Stimulated activated CD8-positive, alpha-beta memory T cell treated with anti-CD3 and anti-CD28 coated beads, Interleukin-4, amount 100 ng/mL, for 24 hours (primary cell): ENCODE measurements at places on chromosomes 1 and 21.

- no peak for DNase-seq
These were observed 130.2 kb upstream of the ATP1B1 start for GRCh38 chr1:168976267-168976666.

DNA sequence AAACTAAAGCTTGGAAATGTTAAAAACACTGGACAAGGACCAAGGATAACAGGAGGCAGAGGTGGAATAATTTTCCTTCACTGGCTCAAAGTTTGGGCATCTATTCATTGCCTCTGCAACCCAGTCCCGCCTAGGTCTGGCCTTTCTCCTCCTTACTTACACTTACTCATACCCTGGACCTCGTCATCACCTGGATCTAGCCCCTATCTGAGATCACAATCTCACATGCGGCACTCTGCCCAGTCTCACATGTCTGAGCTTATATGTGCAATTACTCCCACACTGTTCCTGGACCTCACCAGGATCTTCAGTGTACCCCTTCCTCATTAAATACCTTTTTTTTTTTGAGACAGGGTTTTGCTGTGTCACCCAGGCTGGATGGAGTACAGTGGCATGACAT, 37.6 kb downstream of the NVL start:
- no peak for DNase-seq

- no peak for DNase-seq
These were observed 9.1 kb downstream of the OTUD7B start for GRCh38 chr1:150001415-150001814.

DNA sequence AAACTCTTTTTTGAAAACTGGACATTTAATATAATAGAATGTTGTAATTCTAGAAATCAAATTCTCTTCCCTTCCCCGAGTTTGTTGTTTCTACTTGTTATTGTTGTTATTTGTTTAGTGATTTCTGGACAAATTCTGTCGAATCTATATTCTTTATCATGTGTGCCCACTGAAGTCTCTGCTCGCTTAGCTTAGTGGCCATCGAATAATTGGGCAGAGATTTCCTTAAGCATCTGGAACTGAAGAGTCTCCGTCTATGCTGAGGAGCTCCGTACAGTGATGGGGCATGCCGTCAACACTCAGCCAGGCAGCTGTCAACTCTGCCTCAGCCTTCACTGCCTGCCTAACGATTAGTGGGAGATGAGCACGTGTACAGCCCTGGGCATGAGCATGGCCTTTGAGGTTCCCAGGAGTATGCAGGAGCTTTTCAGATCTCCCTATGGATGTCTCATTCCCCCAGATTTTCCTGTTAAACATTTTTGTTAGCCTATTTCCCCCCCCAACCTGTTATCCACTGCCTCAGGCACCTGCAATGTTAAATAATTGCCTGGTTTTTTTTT, 66.8 kb downstream of the SLX9 start:
- DNase-seq, result no peak

- DNase-seq, result no peak
These were observed 155.2 kb downstream of the SLC30A10 start for GRCh38 chr1:219773110-219773509.

GRCh38 chr1:41847733-41848132, 71.0 kb downstream of the HIVEP3 start:
- no peak for DNase-seq

GRCh38 chr1:59990470-59990869, 63.9 kb upstream of the CYP2J2 start:
- DNase-seq, result no peak

DNA sequence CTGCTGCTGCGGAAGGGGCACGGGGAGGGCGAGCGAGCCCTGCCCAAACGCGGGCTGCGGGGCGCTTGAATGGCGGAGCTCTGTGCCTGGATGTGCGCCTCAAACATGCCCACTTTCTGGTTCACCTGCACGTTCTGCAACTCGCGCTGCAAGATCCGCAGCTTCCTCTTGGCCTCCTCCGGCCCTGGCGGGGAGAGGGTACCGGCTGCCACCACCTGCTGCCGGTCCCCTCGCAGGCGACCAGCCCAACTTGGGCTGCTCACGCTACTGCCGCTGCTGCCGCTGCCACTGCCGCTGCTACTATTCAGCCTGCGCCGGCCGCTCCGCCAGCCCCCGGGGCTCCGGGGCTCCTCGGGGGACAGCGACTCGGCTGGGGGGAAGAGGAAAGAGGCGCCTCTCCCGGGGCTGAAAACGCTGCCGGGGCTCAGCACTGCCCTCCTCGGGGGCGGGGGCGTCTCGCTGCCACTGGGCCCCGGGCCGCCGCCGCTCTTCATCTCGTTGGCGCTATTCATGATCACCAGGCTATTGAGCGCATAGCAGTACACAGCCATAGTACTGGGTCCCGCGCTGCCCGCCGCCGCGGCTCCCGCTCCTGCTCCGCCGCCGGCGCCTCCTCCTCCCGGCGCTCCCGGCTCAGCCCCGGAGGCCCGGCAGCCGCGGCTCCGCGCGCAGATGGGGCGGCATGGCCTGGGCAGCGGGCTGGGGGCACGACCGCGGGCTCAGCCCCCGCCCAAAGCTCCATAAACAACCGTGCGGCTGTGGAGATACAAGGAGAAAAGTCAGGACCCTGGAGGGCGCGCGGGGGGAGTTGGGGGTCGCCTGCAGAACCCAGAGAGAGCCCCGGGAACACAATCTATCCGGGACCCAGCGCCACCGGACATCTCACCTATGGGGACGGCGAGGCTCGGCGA, 1.9 kb downstream of the ITPKB start:
- peak; percentile 42 for DNase-seq

DNA sequence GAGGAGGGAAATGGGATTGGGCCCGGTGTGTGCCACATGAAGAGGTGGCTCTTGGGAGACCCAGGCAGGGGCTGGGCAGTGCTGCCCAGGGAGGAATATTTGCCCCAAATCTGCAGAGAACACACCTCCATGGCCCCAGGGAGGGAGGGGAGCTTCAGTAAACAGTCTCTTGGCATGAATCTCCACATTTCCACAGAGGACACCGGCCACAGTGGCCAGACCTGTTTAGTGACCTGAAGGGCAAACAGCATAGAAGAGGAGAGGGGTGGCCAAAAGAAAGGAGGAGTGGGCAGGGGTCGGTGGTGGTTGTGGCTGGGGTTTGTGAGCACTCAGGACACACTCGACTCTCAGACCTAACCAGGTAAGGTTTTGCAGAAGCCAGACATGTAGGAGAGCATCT, 54.0 kb upstream of the IFFO2 start:
- no peak for DNase-seq

GRCh38 chr1:180953291-180954004, 40.8 kb downstream of the KIAA1614 start:
- DNase-seq, result peak; percentile 9

GRCh38 chr1:55512466-55512865, 297.3 kb upstream of the USP24 start:
- DNase-seq, result no peak

- no peak for DNase-seq
These were observed 13.2 kb upstream of the SLC2A1 start for GRCh38 chr1:42971841-42972291.

DNA sequence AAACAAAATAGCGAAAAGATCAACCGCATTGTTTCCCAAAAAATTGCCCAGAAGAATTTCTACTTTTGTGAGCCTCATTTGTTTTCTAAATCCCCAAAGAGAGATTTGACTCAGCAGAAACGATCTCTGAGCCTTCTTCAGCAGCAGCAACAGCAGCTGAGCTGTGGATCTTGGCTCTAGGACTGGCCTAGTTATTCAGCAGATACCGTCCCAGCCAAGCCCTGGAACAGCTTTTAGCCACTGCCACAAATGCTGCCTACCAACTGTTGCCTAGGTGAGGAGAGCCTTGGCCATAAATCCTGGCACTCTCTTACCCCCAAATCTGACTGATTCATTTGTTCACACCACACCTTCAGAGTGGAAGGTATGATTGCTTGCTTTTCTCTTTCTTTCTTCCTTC, 320.1 kb downstream of the TGFB2 start:
- no peak for DNase-seq

DNA sequence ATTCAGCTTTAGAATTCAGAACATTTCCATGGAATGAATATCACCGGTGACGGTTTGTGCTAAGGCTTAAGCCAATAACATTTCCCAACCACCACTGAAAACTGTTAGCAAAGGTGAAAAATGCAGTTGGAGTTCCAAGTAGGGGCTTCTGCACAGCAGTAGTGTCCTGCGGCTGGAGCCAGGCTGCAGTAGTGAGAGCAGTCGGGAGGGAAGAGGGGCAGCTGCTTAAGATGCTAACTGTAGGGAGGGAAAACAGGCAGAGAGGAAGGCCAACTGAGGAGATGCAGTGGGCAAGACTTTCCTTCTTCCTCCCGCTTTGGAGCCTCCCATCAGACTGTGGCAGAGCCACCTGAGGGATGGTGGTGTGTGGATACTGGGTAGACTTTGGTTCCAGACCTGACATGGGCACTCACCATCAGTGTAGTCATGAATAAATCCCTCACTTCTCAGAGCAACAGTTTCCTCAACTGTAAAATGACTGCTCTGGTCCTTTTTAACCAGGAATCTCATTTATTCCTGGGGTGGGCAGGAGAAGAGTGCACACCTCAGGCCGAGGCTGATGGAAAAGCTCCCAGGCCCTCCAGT, 3.2 kb downstream of the F3 start:
- no peak for DNase-seq

- DNase-seq, result no peak
These were observed 168.0 kb downstream of the CYYR1 start for GRCh38 chr21:26405071-26405470.

GRCh38 chr1:54940042-54940441, 40.4 kb upstream of the TMEM61 start:
- DNase-seq, result no peak

- no peak for DNase-seq
These were observed 48.5 kb downstream of the UBE2U start for GRCh38 chr1:64251971-64252370.
